ENCODE measurements at places on chromosomes 3 and 15. TPM values are rescaled to one million over a fixed set of nuclear protein-coding genes. Genes with fewer than 3 reads are reported as not detected.
A peak's percentile ranks its signal among the peaks of the same experiment; 100 is the strongest.

- DNase-seq, result no peak
Measured at GRCh38 chr3:14531856-14532395, 8.2 kb downstream of the GRIP2 start.

DNA sequence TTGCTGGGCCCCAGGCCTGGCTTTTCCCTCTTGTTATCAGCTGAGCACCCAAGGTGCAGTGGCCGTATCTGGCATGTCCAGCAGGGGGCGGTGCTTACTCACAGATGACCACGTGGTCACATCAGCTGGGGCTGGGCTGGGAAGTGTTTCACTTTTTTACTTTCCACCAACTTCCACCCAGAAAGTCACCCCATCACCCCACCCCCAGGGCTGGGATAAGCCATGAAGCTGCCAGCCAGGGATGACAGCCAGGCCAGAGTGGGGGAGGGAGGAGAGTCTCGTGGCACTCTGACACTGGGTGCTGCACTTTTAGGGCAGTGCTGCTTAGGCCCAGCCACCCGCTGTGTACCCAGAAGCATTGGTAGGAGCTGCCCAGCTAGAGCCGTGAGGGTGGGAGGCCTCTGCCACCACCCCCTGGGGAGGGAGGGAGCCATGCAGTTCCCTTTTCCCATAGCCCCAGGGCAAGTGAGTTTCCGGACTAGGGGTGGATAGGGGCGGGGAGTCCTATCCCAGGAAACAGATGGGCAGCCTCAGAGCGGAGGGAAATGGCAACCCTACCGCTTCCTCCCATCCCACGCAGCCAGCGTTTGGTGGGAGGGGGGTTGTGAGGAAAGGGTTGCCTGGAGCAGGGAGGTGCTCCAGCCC is 6.1 kb downstream of the PPCDC start:
- DNase-seq, result peak; percentile 85

GRCh38 chr3:144263706-144264105 is 292.1 kb downstream of the DIPK2A start:
- no peak for DNase-seq

GRCh38 chr3:13019243-13020095 is 53.8 kb downstream of the IQSEC1 start:
- DNase-seq, result no peak

TRPM1 gene
- not detected for total RNA-seq

DNA sequence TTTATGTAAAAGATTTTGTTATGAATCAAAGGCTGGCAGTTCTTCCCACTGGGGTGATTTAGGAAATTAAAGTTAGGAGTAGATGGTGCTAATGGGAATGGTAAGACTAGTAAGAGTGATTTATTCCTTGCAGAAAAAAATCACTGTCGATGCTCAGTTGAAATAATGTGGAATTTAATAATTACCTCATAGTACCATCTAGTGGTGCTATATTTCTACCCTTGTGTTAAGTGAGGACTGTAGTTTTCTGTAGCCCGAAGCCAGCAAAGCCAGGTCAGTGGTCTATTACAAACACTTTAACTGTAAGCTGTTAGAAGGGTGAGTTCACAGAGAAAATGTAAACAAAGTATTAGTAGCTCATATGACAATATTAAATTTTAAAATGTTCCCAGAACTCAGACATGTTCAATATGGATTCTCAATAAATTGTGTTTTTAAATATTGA is 39.5 kb upstream of the GOLGA8J start:
- DNase-seq, result peak; percentile 19

NLGN1 gene
- total RNA-seq, result 61.6 TPM

- DNase-seq, result no peak
Measured at GRCh38 chr3:31027914-31028313, 133.5 kb upstream of the GADL1 start.

DLL4 gene
- 4.4 TPM for total RNA-seq

GHSR gene
- not detected for total RNA-seq

- no peak for DNase-seq
Measured at GRCh38 chr15:80982205-80982604, 7.4 kb downstream of the MESD start.

VWA5B2 gene
- total RNA-seq, result 6.6 TPM

PPP1R14D gene
- not detected for total RNA-seq

DNA sequence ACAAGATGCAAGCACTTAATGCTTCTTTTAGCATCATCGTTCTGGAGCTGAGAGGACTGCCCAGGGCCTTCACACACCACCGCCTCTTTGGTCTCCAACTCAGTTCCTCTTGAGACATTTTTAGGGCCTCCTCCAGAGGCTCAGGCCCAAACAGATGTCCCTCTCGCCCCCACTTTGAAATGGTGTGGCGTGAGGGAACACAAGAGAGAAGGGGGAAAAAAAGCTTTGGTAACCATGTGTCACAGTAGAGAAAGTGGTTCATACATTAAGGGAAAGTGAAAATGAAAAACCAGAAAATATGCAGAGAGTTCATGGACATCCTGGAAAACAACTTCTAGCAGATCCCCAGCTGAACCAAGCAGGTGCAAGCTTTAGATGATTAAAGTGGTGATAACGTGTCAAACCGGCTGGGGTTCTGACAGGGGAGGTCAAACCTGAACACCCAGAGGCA is 33.1 kb upstream of the FOXP1 start:
- no peak for DNase-seq

- no peak for DNase-seq
Measured at GRCh38 chr3:120304616-120305015, 19.6 kb upstream of the GPR156 start.

DNA sequence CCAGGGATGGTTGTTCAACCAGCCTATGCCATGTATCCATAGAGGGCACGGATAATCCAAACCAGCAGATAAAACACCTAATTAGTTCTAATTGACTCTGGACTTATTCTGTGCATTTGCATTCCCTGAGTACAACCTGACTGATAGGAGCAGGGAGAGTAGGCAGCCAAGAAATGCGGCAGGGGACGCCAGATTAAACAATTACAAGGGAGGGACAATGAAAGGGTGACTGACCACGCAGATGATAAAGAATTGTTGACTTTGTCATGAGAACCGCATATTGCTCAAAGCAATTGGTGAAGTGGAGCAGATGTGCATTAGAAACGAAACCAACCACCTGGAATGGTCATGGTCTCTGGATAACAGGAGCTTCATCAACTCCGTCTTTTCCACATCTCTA is 369.1 kb upstream of the FRG2C start:
- DNase-seq, result no peak

- no peak for DNase-seq
Measured at GRCh38 chr3:119401503-119402440, 61.6 kb downstream of the TMEM39A start.

GREM1 gene
- total RNA-seq, result 0.54 TPM

LRTM1 gene
- not detected for total RNA-seq

DNA sequence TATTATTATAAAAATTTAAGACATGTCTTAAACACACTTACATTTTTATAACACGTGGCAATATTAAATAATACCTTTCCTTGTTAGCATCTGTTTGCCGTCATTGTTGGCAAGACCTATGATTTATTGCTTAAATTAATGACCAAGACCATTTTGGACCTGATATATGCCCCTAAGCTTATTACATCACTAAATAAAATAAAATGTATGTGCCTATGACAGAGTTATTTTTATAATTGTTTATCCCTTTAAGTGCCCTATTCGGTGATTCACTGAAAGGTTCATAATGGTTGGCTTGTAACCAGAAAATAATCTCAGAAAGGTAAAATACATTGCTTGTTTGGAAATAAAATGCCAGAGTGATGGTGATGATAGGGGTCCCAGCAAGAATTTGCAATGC is 17.5 kb downstream of the CDIN1 start:
- no peak for DNase-seq

DNA sequence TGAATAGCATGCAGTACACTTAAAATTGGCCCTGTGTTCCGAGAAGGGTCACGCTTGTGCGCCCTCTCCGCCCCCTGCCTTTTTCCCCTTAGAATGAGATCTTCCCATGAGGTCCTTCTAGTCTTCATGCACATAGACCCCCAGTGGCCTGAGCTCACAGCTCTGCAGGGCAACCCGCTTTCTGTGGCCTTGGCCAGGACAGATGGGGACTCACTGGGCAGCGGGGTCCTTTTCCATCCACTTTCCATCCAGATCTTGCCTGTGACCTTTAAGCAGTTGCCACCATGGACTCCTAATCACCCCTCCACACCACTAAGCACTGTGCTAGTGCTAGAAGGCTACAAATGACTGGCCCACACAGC is 244.4 kb downstream of the UACA start:
- DNase-seq, result no peak

DNA sequence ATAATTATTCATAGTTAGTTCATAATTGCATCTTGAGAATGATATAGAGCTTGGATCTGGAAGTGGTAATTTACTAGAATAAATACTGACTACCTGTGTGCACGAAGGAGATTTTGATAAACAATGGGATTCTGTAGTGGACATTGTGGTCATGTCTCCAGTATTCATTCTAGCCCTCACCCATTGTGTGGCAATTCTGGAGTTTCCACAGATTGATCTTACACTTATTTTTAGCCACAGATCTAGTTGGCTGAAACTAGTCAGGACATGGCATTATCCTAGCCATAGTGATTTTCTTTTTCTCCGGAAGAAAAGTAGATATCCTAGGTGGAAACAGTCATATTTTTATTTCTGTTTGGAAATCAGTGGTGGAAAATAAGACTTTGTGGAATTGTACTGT is 833.1 kb downstream of the NAALADL2 start:
- DNase-seq, result no peak

DNA sequence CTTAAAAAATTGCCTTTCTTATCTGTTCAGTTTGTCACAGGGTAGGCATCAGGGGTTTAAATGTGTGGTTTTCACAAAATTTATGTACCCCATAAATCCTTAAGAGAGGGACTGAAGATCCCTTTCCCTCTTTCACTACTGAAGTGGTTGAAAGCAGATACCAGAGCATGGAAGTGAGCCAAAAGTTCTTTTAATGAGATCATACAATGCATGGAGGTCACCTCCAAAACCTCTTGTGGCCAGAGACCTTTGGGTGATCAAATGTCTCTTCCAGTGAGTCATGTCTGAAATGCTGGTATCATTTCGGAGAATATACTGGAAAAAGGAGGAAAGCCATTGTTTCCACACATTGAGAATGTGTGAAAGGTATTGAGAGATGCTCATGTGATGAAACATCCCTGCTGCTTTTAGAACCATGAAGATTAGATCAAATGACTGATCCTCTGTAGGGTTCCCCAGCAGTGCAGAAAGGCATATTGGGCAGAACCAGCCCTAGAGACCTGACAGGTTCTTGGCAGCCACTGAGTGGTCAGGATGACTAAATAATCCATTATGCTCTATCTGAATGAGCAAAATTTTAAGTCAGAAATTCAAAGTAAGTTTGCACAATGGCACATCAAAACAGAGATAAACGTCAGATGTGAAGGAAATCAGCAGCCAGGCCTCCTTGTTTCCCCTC is 165.8 kb upstream of the SLC2A2 start:
- no peak for DNase-seq

SLC6A1 gene
- total RNA-seq, result 167 TPM

DNA sequence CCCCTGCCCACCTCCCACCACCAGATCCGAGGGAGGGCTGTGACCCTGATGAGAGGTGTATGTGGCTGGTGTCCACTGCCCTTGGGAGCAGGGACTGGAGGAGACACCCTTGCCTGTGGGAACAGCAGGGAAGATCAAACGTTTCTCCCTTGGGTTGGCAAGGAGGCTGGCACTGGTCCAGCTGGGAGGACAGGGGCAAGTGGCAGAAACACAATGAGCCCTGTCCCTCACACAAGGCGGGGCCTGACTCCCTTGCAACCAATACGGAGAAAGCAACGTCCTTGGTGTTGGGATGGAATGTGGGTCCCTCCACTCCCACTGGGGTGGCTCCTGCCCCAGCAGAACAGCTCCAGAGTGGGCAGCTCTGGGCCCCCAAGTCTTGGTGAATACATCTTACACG is 5.2 kb downstream of the HYAL2 start:
- DNase-seq, result no peak

GRCh38 chr3:122055215-122055614 is at the start of gene CD86:
TSS of gene CD86 (plus strand) at chr3:122055362. CDS start at chr3:122055490, 128 bp downstream.
- DNase-seq, result no peak

GRCh38 chr3:115832265-115832664 is 209.0 kb downstream of the GAP43 start:
- no peak for DNase-seq

SAMD7 gene
- total RNA-seq, result not detected

GRCh38 chr15:48380198-48380597 is 49.0 kb downstream of the DUT start:
- no peak for DNase-seq

All from cerebellum (tissue), 4 donors.